ENCODE measurements at places on chromosomes 16 and 17.

- no peak for DNase-seq
These were observed 1046.5 kb upstream of the RBFOX1 start for GRCh38 chr16:6286176-6286575.

DNA sequence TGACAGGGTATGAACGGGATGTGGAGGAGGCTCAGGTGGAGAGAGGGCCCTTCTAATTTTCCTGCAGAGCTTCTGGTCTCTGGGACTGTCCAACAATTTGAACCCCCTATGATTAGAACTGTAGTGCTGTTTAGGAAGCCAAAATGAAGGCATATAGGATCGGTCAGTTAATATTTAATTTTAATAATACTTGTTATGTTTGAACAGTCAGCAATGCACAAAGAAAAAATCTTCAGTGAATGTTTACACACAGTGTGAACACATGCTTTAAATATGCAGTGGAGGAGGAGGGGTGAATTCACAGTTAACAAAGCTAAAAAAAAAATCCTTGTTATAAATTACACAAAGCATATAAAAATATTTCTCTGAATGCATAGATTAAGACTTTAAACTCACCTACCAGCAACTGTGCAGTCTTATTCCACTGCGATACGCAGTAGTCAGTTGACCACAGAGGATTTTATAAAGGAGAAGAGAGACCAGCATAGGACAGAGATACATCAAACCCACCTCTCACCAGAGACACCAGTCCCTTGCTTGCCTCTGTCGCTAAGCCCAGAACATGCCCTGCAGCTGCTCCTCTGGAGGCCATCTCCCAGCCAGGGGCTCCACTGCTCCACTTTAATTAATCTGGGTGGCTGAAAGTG lies 14.6 kb downstream of the ANKRD40 start:
- DNase-seq: no peak

- peak; percentile 65 for DNase-seq
These were observed at the start of gene IGFBP4 for GRCh38 chr17:40443196-40443987. TSS of gene IGFBP4 (plus strand) at chr17:40443450. CDS start at chr17:40443736, 286 bp downstream.

DNA sequence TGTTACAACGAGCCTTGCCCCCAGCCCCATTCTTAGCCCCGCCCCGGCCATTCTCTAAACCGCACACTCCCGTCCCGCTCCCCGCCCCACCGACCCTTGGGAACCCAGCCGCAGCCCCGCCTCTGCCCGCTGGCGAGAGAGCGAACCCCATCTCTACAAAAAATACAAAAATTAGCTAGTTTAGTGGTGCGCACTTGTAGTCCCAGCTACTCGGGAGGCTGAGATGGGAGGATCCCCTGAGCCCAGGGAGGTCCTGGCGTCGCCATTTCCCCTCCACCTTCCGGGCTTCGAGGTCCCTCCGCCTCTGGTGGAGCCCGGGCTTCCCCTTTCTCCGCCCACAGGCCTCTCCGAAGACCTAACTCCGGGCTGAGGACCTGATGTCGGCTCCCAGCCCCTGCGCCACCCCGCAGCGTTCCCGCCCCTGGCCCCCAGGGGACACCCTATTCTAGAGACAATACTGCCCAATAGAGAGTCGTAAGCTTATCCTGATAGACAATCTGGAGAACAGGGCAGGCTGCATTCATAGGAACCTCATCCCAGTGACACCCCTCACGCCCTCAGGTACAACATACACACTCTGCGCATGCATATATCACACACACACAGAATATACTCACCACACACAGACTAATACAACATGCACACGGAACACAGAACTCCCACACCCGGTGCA lies 480 bp upstream of the PROCA1 start:
- peak; percentile 27 for DNase-seq

DNA sequence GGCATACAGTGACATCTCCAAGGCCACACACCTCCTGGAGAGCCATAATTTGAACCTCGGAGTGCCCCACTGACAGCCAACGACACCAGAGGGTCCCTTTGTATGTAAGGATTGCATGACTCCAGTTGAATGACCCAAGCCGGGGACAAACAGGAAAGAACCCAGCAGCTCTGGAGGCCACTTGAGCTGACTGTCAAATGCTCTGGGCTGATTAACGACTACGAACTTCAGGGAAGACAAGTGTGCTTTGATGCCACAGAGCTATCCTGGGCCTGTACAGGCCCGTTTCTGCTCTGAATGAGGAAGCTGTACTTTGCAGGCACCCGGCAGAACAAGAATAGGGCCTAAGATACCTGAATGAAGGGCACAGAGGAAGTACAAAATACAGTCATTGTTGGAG lies 404.6 kb downstream of the SLC39A11 start:
- DNase-seq: no peak

DNA sequence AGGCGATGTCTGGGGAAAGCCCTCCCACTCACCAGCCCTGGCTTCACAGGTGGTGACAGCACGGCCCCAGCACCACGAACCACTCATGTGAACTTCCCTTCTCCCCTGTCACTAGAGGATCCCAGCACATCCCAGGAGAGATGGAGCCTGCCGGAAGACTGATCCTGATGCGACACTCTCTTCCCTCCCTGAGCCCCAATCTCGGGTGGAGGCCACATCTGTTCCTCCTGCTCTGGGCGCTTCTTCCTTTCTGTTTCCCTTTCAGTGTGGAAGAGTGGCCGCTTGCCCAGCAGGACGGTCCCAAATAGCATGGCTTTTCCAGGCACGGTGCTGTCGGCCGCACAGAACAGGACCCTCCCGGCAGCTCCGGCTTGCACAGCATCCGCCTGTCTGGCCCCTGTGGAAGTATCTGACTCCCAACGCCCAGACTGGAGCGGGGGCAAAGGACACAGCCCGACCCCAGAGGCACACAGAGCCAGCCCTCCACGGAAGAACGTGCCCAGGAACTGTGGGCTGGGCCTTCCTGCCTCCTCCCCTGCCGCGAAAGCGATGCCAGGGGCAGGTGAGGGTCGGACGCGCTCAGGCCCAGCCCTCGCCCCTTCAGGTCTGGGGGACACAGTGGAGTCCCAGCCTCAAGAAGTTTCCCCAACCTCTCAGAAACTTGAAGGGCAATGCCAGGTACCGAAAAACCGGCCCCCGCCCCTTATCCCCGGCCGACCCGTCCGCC lies 37.6 kb downstream of the CBFA2T3 start:
- no peak for DNase-seq

DNA sequence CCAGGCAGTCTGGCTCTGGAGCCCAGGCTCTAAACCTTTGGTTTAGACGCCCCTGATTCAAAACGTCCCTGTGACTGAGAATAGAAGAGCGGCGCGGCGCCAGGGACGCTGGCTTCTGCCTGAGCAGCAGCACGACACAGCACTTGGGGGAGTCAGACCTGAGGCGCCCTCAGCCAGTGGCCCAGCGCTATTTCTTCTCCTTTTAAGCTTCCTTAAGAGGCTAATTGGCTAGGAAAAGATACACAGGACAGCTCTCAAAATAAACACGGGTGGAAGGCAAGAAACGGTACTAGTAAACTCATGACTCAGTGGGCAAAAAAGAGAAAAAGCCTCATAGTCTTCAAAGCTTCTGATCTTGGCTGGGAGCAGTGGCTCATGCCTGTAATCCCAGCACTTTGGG lies 34.9 kb downstream of the GTF3C1 start:
- no peak for DNase-seq

DNA sequence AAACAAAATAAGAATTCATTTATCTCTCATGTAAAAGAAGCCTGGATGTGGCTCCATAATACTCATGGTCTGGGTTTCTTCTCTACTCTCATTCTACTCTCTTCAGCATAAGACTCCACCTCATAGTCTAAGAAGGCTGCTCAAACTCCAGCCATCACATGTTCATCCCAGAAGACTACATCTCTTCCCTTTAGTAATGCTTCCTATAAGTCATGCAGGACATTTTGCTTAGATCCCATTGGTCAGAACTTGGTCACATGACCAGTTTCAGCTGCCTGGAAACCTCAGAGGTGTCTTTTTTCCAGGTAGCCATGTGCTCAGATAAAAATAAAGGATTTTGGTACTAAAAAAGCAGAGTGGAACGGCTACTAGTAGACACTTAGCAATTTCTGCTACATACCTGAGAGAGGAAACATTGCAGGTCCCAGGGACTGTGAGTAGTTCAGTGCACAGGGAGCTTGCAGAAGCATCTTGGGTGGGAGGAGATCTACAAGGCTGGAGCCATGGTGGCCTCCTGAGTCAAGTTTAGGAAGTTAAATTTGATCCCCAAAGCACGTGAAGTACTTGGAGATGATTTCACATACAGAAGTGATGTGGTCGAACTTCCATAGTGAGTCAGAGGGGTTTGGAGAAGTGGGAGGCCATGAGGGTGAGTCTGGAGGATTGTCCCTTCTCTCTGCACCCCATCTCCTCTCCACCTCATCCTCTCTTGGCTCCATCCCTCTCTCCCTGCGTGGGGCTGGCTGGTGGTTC lies 110.2 kb downstream of the CCDC182 start:
- no peak for DNase-seq

DNA sequence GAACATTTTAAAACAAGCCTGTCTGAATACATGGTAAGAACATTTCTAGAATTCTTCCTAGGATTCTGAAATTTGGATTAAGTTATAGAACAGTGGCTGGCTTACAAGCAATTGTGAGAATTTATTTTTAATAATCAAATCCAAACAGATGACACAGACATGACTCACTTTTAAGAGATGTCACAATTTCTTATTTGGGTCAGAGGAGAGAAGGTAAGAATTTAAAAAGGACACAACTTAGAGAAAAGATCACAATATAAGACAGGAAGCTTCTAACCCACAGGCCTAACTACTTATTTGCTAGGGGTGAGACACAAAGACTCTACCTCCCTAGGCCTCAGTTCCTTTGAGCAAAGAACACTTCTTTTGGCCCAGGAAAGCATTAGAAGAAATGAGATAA lies 32.7 kb downstream of the ZZEF1 start:
- DNase-seq: no peak

DNA sequence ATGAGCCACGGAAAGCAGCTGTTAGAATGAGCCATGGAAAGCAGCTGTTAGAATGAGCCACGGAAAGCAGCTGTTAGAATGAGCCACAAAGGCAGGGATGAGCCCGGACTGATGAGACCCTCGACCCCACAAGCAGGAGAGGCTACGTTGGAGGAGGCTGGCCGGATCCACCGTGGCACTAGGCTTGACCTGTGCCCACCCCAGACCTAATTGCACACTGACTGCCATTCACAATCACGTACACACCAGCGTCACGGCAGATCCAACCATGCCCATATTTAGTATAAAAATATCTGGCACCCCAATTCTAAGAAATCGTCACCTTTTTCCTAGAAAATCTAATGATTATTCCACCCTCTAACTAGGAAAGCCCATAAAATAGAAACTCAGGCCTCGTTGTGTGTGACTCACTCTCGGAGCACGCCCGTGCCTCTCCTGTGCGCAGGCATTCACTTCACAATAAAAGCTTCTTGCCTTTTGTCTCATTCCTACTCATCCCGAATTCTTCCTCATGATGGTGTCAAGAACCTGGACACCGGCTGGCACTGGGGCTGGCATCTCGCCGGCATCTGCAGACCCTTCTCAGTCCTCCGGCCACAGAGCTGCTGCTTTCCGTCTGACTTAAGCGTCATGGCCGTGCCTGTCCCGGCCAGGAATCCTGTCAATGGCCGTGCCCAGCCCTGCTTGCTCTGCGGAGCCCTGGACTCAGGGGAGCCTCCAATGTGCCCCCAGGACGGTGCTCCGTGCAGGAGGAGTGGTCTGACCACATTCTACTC lies 5.5 kb upstream of the SECTM1 start:
- DNase-seq: no peak

- DNase-seq: no peak
These were observed 5.7 kb downstream of the SMARCD2 start for GRCh38 chr17:63836811-63837210.

GRCh38 chr16:85803570-85803969 lies 4.1 kb downstream of the COX4I1 start:
- no peak for DNase-seq

- no peak for DNase-seq
These were observed 42.8 kb downstream of the CLEC19A start for GRCh38 chr16:19328364-19328763.

DNA sequence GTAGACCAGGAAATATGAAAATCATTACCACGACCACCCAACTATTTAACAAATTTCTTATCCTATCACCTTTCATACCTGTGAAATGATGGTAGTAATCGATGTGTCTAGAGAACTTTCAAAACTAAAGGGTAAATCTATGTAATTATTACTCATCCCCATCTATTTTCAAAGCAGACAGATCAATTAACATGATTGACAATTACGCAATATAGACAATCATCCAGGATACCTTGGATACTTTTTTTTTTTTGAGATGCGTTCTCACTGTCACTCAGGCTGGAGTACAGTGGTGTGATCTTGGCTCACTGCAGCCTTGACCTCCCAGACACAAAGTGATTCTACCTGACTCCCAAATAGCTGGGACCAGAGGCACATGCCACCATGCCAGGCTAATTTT lies 4.0 kb upstream of the C16orf46 start:
- DNase-seq: no peak

- DNase-seq: no peak
These were observed 51.5 kb downstream of the HIC1 start for GRCh38 chr17:2106308-2106955.

- DNase-seq: no peak
These were observed 20.7 kb upstream of the SIAH1 start for GRCh38 chr16:48405907-48406306.

- DNase-seq: no peak
These were observed 122.6 kb upstream of the HS3ST2 start for GRCh38 chr16:22691335-22691734.

GRCh38 chr17:36730857-36731490 lies 129.6 kb downstream of the MRM1 start:
- no peak for DNase-seq

GRCh38 chr16:71296584-71297340 lies 7.6 kb upstream of the CMTR2 start:
- DNase-seq: no peak

- DNase-seq: no peak
These were observed 15.9 kb downstream of the PEMT start for GRCh38 chr17:17575360-17576251.

- DNase-seq: no peak
These were observed 97.6 kb downstream of the MRM3 start for GRCh38 chr17:879546-880442.

GRCh38 chr16:17459903-17460521 lies 10.7 kb downstream of the XYLT1 start:
- no peak for DNase-seq

- no peak for DNase-seq
These were observed 9.8 kb downstream of the TMEM204 start for GRCh38 chr16:1543085-1543896.

DNA sequence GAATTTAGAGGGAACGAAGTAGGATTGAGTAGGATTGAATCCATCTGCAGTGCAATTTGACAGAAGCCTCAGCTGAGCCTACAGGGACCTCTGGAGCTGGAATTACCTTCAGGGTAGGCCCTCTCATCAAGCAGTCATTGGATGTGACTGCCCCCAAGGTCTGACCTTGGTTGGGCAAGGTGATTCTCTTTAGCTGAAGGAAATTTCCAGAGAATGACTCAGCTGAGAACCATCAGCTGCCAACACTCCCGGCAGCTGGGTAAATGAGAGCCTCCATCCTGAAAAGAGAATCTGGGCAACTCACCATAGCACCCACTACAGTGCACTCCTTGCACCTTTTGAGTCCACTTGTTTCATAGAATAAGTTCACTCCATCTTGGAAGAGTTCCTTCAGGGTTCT lies 113.5 kb upstream of the MED13 start:
- no peak for DNase-seq

- no peak for DNase-seq
These were observed 22.7 kb upstream of the CYTH1 start for GRCh38 chr17:78804777-78805176.

- no peak for DNase-seq
These were observed 149.2 kb downstream of the MYO1D start for GRCh38 chr17:32727681-32728080.

Measured in activated naive CD4-positive, alpha-beta T cell (primary cell).